ENCODE measurements at places on chromosomes 3 and 15.

GRCh38 chr3:47047069-47047468 is 67.6 kb downstream of the NBEAL2 start:
- no peak for DNase-seq

- DNase-seq = peak; percentile 53
Observed at GRCh38 chr15:78618490-78618934, 2.3 kb downstream of the CHRNA3 start.

DNA sequence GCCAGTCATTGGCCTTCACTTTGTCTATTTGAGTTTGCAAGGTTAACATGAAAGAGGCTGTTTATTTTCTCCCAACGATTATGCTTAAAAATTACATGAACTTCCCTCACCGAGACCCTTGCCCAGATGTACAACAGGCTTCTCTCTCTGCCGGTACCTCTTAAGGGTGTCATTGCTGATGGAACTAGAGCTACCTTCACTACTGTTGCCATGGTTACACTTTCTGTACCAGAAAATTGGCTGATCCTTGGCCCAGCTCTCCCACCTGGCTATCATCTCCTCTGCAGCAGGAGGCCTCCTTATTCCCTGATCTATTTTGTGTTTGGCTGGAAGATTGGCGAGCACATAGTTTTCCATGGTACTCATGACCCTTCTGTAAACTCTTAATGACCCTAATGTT is 24.0 kb upstream of the LIPC start:
- no peak for DNase-seq

- DNase-seq = no peak
Observed at GRCh38 chr15:62288361-62289017, 123.4 kb upstream of the C2CD4B start.

GRCh38 chr3:9828801-9829755 is 14.7 kb downstream of the RPUSD3 start:
- no peak for DNase-seq

GRCh38 chr3:16837602-16838001 is 47.2 kb upstream of the PLCL2 start:
- no peak for DNase-seq

GRCh38 chr15:90075420-90076289 is 26.6 kb downstream of the IDH2 start:
- DNase-seq = no peak

DNA sequence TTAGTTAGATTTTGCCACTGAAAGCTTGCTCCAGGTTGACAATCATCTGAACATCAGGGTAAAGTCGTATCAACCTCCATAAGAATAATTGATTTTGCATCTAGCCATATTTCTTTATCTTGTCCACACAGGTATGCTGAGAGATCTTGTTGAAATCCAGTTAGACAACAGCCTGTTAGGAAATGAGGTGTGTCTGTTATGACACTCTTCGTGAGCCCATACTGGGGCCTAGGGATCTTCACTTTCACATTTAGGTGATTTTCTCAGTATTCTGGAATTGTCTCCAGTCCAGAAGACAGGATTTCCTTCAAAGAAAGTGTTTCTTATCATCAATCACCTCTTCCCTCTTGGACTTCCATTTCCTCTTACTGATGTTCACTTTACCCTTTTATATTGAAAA is 18.1 kb downstream of the DNAJB11 start:
- DNase-seq = no peak

DNA sequence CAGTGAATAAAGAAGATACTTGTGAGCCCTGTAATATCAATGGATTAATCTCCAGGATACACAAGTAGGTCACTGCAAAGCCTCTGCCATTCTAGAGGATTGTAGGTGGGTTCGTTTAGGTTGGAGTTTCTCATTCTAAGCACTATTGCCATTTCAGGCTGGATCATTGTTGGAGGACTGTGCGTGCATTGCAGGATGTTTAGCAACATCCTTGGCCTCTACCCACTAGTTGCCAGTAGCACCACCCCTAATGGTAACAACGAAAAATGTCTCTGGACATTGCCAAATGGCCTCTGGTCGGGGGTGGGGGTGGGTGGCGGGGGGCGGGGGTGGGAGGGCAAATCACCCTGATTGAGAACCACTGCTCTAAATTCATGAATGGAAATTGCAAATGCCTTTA is 4.9 kb upstream of the IFT57 start:
- no peak for DNase-seq

GRCh38 chr3:148366743-148367410 is 330.8 kb upstream of the AGTR1 start:
- DNase-seq = no peak

- DNase-seq = no peak
Observed at GRCh38 chr3:153679714-153680113, 441.5 kb upstream of the ARHGEF26 start.

- DNase-seq = no peak
Observed at GRCh38 chr15:62412686-62413085, 247.6 kb upstream of the C2CD4B start.

DNA sequence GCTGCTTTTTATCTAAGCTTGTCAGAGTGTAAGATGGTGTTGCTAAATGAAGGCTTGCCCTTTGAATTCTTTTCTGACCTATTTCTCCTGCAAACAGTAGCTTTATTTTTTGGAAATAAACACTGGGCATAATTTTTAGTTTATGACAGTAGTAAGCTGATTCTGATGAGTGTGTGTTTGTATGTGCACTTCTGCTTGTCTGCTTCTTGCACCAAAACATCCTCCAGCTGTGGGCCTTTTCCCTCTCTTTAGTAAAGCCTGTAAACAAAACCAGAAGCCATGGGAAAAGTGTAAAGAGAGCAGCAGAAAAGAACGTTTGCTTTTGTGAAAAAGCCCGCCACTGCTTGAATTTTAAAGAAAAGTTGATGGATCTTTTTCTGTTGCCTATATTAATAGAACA is 136.4 kb upstream of the IL12A start:
- DNase-seq = no peak

DNA sequence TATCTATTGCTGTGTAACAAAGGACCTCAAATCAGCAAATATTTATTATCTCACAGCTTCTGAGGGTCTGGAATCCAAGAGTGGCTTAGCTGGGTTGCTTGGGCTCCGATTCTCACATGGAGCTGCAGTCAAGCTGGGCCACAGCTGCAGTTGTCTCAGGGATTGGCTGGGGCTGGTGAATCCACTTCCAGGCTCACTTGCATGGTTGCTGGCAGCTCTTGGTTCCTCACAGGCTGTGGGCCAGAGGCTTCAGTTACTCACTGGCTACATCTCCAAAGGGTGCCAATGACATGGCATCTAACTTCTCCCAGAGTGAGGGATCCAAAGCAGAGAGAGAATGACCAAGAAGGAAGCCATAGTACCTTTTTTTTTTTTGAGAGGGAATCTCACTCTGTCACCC is 13.9 kb upstream of the SYNM start:
- DNase-seq = no peak

DNA sequence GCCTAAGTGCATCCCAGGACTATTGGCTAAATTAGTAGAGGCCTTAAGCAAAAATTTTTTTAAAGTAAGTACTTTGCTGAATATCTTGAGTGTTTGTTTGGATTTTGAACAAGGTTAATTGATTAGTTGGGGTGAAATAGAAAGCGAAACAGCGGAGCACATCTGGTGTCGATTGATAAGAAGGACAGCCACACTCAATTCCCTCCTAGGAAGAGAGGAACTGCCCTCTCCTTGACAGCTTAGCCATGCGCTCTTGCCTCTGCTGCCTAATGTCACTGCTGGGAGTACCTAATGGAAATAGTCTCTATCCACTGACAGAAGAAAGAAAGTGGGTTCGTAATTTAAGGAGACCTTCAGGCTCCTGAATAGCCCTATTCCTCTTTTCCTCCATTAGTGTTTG is 943.6 kb downstream of the DIPK2A start:
- DNase-seq = no peak

DNA sequence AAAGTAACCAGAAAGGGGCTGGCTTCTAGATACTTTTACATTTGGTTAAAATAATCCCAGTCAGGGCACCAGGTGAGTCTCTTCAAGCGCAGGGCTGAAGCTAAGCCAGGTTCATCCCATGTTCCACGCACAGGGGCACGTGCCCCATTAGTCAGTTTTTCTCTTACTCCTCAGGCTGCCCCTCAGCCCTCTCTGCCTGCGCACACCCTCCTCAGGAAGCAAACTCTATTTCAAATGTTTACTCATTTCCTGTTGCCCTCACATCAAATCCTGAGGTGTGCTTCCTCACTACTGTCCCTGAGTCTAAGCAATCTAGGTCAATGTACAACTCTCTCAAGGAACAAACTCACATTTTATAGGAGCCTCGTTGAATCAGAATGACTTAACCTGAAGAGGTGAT is 48.5 kb downstream of the THBS1 start:
- no peak for DNase-seq

GRCh38 chr3:12916159-12916558 is 74.8 kb upstream of the RPL32 start:
- DNase-seq = no peak

DNA sequence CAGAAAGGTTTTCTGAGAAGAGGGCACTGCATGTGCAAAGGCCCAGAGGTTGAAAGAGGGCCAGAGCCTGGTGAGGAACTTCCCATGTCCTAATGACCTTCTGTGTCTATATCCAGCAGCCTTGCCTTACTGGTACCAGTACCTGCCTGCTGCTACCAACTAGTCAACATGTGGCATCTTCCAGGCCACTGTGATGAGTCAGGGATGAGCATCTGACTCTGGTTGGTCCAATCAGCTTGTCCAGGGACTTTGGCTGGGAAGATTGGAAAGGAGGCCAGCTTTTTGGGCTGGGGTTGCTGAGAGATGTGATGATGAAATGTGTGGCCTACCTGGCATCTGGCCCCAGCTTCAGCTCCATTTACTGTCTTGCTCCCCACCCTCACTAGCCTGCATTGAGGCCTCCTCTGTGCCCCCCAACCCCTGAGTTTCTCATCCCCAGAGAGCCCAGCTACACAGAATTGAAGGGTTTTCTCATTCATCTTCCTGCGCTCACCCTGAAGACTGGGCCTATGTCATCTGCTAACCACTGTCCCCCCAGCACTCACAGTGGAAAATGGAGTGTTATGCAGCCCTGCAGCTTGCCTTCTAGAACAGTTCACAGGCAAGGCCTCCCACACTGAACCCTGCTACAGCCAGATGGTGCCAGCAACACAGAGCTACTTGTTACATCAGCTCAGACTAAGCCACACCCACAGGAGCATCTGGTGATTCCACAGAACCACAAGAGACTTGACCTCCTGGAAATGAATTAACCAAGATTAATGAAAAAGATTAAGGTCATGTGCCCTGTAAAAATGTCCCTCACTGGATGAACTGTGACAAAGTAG is 1.3 kb upstream of the TWF2 start:
- no peak for DNase-seq

DNA sequence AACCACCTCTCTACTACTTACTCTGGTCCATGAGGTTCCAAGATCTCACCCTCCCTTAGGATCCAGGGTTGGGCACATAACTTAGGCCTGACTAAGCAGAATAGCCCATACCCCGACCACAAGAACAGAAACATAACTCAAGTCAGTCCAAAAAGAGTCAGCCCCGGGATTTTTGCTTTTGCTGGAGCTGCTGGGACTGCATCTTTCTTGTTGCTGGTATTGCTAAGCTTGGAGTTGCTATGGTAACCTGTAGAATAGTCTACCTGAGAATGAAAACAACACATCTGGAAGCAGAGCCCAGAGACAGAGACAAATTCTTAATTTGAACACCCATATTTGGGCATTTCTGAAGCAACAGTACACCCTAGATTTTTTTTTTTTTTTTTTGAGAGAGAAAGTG is 6.5 kb downstream of the RUBCN start:
- no peak for DNase-seq

GRCh38 chr3:11445883-11446282 is 173.7 kb downstream of the ATG7 start:
- no peak for DNase-seq

GRCh38 chr3:87541723-87542122 is 265.3 kb upstream of the POU1F1 start:
- DNase-seq = no peak

DNA sequence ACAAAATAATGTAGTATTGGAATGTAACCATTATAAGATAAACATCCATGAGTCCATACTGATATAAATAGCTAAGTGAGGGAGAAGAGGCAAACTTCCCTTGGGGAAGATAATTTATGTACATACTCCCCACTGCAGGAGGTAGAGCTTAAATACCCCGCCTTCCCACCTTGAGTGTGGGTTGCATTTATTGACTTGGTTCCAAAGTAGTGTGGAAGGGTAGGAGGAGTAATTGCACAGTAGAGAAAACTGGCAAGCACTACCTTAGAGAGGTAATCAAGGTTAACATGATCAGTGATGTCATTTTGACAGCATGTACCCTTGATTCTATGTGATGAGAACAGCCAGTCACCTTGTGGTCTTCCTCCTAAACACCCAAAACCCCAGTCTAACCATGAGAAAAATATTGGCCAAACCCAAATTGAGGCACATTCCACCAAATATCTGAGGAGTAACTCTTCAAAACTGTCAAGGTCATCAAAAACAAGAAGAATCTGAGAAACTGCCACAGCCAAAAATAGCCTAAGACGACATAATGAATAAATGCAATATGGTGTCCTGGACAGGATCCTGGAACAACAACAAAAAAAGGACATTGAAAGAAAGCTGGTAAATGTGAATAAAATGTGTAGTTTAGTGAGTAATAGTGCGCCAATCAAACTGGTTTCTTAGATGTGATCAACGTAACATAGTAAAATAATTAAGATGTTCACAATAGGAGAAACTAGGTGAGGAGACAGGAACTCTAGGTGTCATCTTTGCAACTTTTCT is 774 bp upstream of the CNOT10 start:
- DNase-seq = no peak

DNA sequence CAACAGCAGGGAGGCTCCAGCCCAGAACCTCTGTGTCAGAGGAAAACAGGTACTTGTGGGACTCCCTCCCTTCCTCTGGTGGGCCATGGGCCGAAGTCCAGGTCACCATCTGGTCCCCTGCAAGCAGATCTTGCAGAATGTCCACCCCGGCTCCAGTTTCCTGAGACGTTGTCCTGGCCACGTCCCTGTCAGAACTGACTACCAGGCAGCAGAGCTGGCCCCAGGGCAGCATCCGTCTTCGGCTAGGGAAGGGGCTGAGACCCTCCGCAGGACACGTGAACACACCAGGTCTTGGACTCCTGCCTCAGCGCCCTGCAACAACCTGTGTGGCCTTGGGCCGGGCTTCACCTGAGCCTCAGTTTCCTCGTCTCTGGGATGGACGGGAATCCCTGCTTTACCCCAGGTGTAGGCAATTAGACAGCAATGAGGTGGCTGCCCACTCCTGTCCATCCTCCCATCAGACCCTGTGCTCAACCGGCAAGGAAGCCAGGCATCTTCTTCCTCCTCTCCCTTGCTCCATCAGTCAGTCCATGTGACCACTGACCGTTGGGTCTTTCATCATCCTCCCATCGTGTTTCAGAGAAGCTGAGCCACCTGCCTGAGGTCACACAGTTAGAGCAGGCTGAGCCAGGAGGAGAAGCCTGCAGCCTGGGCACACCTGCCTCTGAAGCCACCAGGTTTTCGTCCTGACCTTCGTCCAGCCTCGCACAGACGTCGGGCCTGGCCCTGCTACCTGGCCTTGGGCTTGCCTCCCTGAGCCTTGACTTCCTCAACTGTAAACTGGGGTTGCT is 8.9 kb upstream of the PRKCD start:
- DNase-seq = no peak

- no peak for DNase-seq
Observed at GRCh38 chr3:127196466-127197299, 3.8 kb downstream of the PRR23E start.

- DNase-seq = no peak
Observed at GRCh38 chr3:190996181-190996775, 133.8 kb upstream of the GMNC start.

Data from cerebellar nuclear complex (tissue), 1 donor.